ENCODE measurements at places on chromosomes 3 and 15.

DNA sequence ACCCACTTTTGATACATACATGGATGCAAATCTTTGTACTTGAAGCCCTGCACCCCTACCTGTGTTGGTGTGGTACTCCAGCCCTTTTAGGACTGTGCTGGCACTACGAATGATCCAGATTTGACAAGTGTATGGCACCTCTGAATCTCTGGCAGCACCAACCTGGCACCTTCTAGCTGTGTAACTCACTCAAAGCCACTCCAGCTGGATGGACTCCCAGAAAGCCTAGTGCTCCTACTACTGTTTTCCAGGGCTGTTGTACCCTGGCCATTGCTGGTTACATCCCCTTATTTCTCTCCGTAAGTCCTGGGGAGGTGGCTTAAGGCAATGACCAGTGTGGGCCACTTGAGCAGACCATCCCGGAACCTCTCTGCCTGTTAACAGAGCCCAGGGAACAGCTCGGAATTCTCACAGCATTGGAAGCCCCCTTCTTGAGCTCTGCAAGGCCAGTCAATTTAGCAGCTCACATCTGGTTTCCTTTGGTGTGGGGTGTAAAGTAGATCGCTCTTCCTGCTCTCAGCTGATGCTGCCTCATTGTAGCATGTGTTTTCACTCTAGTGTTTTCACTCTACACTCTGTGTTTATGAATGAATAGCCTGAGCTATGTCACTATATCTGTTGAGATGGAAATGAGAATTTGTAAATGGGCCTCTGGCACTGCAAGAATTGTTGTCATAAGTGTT is 12.2 kb downstream of the CALML4 start:
- DNase-seq = no peak

- no peak for DNase-seq
Observed at GRCh38 chr3:173823911-173824460, 426.4 kb downstream of the NLGN1 start.

- no peak for DNase-seq
Observed at GRCh38 chr15:52658955-52659354, 20.2 kb downstream of the ATOSA start.

DNA sequence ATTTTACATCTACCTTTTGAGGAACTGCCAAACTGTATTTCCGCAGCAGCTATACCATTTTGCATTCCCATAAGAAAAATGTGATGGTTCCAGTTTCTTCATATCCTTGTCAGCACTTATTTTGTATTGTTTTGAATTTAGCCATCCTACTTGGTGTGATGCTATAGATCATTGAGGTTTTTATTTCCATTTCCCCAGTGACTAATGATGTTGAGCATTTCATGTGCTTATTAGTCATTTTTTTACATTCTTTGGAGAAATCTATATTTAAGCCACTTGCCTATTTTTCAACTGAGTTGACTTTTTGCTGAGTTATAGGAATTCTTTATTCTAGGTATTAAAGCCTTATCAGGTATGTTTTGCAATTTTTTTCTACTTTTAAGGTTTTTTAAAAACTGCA is 347.6 kb upstream of the RARB start:
- DNase-seq = no peak

GRCh38 chr3:124243177-124243859 is 251.4 kb upstream of the ROPN1 start:
- no peak for DNase-seq

- DNase-seq = no peak
Observed at GRCh38 chr3:143794793-143795462, 53.3 kb downstream of the SLC9A9 start.

- DNase-seq = no peak
Observed at GRCh38 chr15:94239474-94239873, 8.1 kb downstream of the MCTP2 start.

- no peak for DNase-seq
Observed at GRCh38 chr3:177724020-177724638, 526.8 kb upstream of the TBL1XR1 start.

DNA sequence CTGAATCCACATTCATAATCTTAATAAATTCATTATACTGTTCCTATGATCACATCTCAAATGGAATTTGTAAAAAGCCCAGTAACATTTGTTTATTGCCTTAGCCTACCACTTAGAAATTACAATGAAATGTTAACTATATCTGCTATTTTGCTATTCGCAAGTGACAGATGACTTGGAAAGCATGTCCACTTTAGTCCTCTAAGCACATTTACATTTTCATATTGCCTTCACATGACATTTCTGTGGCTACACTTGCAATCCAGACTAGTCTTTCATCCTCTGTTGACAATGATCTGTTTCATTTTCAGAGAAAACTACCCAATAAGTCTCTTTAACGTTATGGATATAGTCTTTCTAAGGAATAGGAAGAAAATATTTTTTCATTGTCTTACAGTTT is 741.8 kb downstream of the FHIT start:
- no peak for DNase-seq

DNA sequence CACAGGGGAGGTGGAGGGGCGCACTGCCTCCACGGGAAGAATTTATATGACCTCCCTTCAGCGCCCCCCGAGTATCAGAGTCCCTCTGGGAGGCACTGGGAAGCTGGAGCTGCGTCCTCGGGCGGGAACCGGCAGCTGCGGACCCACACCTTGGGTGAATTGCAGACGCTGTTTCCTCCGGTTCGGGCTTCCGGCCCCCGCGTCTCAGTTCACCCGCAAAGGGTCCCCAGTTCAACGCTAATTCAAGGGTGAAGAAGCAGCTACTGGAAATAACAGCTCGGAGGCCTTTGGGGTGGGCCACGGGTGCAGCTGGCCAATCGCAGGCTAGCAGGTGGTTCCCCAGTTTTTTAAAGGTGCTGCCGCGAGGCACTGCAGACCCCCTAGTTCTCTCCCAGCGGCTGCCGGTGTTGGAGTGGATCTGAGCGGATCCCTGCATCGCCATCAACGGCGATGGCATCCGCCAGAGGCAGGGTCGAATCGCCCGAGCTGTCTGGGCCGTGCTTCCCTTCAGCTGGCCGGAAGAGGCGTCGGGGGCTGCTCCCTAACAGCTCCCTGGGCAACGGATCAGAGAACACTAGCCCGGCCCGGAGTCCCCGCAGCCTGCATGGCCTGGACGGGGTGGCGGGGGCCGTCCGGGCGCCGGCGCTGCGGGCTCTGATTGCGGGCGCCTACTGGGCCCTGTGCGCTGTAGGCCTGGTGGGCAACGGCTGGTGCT is 19.4 kb upstream of the ADAMTS7 start:
- DNase-seq = no peak

GRCh38 chr3:62529230-62529629 is 155.9 kb upstream of the FEZF2 start:
- DNase-seq = no peak

DNA sequence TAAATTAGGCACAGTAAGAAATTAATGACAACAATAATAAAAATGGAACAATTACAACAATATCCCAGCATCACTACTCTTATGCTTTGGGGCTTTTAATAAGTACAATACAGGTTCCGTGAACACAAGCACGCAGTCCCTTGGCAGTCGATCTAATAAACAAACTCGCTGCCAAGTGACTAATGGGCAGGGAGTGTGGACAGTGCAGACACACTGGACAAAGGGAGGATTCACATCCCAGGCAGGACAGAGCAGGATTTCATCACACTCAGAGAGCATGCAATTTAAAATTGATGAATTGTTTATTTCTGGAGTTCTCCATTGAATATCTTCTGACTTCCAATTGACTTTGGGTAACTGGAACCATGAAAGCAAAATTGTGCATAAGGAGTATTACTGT is 524.1 kb upstream of the CFAP20DC start:
- DNase-seq = no peak

DNA sequence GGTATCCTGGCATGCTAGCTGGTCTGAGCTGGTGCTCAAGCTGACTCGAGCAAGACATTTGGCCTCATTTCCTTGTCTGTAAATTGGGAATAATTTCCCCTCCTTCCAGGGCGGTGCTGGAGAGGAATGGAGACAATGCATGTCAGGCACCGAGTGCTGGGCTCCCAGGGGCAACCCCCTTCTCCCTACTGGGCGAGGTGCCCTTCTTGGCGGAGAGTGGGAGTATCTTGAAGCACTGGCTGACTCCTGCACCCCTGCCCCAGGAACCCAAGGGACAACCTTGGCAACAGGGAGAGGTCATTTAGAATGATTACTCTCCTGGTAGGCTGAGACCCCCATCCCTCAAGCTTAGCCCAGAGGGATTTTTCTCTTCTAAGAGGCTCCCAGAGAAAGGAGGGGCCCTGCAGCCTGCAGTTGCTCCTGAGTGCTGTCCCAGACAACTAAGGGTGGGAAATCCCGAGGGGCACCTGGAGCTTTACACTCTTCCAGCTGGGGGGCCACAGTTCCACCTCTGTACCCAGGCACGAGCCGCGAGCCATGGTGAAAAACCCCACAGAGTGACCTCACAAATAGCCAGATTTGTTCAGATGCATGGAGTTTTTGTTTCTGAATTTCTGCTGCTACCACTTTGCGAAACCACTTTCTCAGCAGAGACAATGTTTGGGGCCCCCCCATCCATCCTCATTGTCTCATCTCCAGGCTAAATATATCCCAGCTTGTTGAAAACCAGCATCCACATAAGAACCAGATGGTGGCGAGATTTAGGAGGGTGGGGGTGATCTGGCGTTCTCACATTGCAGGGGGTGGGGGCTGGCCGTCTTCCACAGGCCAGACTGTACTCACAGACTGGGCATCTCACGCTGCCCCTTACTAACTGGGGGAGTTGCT is 44.8 kb downstream of the ABTB1 start:
- no peak for DNase-seq

DNA sequence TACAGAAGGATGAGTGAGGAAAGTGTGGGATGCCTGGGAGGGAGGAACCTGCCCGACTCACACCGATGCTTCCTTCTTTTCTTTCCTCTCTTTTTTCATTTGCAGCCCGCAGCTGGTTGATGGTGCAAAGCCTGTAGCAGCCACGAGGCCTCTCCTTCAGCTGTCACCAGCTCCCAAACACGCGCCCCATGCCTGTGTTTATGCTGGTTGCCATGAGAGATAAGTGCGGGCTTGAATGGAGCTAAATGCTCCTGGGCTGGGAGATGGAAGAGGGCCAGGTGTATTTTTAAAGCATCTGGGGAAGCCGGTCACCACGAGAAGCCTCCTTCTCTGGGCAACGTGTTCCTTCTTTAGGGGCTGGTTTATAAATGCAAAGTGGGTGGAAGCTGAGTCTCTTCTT is 9.3 kb downstream of the COLQ start:
- DNase-seq = no peak

DNA sequence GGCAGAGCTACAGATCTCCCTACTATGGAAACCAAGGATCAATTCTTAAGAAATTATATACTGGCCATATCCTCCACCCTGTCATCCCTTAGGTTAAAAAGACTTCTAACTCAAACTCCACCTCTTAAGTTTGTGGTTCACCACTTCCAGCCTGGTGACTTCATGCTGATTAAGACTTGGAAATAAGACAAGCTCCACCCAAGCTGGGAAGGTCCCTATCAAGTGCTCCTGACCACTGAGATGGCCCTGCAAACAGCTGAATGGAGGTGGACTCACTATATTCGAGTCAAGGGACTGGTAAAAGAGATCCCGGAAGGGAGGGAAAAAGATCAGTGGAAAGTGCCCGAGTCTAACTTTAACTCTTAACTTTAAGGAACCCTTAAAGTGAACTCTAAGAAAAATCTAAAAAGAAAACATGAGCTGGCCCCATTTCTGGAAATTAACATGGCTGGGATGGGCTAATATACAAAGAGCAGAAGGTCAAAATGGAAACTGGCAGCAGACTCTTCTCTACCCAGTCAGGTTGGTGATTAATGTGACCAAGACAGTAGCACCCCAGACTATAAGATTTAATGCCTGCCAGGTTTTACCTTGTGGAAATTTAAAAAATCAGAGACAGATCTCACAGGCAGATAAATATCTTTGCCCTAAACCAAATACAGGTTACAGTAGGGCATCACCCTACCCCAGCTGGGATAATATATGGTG is 43.9 kb downstream of the PPCDC start:
- DNase-seq = no peak

- DNase-seq = no peak
Observed at GRCh38 chr3:151460774-151461450, at the start of gene IGSF10. Gene IGSF10, minus strand, starts transcription at chr3:151461061. Its CDS starts 2,352 bp downstream, at chr3:151458709.

DNA sequence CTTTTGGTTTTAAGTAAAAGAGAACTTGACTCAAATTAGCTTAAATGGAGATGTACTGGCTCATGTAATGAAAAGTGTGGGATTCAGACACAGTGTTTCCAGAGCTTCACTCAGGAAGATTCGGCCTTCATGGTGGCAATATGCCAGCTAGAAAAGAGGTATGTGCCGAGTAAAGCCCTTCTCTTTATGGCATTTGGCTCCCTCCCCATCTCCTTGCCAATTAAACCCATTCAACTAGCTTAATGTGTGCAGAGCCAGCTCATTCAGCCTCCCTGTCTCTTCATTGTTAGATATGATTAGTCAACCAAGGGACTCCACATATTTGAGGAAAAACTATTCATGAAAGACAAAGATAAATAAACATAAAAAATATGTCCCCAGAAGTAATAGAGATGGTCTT is 15.0 kb upstream of the TRANK1 start:
- no peak for DNase-seq

DNA sequence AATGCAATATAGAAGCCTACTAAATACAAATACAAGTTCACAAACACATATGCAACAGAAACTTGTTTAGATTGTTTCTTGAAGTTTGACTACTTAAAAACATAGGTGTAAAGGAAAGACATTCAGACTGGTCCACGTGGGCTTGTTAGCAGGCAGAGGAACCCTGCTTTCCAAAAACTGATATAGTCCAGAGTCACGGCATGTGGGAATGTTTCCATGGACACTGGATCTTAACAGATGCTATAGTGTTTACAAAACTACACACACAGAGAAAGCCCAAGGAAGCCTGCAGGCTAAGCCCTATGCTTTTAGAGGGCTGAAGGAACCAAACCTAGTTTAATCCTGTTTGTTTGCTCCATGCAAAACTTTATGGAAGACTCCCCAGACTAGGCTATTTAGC is 45.2 kb upstream of the LRRC58 start:
- no peak for DNase-seq

- DNase-seq = no peak
Observed at GRCh38 chr3:133674290-133674919, 12.7 kb upstream of the TOPBP1 start.

DNA sequence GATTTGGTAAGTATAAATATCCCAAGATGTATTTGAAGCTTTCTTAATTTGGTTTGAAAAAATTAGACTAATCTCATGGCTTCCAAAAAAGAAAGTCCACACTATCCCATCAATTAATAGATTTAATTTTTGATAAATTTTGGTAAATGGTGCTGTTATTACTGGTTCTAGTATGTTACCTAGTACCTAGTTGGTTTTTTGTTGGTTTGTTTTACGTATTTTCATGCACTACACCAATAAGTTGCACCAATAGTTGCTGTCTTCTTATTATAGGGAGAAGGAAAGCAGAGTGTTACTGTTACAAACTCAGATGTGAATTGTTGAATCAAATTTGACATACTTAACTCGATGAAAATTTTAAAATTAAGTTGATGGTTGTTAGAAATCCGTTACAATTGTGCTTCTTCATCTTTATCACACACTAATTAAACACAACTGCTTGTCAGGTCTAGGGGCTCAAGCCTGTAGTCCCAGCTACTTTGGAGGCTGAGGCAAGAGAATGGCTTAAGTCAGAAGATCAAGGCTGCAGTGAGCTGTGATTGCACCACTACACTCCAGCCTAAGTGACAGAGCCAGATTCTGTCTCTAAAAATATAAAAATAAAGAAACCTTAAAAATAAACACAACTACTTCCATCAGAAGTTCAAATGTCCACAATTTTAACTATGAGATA is 23.1 kb upstream of the MBNL1 start:
- DNase-seq = no peak

- no peak for DNase-seq
Observed at GRCh38 chr3:195453236-195453635, 10.4 kb upstream of the ACAP2 start.

GRCh38 chr3:40382617-40382979 is 4.4 kb upstream of the ENTPD3 start:
- no peak for DNase-seq

GRCh38 chr15:31485911-31486461 is 159.4 kb downstream of the KLF13 start:
- no peak for DNase-seq

Measured in memory B cell (primary cell).